EH (cell line): ENCODE measurements at places on chromosomes 4 and X.
A peak's percentile ranks its signal among the peaks of the same experiment; 100 is the strongest.

DNA sequence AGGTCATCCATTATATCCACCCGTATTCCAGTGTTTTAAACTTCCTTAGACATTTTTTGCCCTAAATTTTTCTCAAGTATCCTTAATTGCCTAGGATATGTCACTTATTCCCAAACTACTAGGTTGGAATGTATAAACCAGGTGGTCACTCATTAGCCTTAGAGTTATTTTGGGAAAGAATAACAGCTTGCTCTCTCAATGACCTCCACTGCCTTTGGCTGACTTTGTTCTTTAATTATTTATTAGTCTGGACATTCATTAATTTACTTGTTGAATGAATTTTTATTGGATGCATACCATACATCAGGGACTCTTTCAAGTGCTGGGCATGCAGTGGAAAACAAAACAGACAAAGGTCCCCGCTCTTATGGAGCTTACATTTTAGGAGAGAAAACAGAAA, 609.3 kb upstream of the IGFBP7 start:
- no peak for DNase-seq

- DNase-seq, result no peak
Observed at GRCh38 chr4:138916763-138917162, 98.8 kb upstream of the NOCT start.

DNA sequence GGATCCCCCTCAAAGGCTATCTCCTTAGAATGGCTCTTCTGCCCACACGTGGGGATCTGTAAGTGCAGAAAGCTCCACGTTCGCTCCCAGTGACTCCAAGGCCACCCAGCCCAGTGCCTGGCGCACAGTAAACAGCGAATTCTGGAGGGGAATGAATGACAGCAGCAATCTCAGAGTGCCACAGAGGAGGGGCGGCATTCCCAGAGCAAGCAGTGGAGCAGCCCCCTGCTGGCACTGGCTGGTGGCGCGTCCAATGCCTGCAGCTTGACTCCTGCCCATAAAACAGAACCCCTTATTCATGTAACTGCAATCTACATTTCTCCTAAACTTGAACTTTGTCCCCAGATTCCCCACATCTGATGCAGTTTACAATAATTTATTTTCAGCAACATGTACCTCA, 6.9 kb upstream of the HELT start:
- DNase-seq, result peak; percentile 6

DNA sequence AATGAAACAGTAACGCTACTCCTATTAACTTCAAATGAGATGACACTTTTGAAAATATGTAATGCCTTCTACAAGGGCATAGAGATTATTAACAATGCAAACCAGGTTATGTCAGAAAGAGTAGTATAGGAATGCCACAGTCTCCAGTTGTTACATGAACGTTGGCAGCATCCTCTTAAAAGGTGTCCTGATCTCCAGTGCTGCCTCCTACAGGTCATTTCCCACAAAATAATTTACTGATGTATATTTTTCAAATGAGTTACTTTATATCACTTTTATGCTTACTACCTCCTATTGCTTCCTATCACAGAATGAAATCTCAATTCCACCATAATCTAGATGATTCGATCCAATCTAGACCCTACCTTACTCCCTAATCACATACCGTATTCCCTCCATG, 195.2 kb upstream of the EPHA5 start:
- peak; percentile 6 for DNase-seq

- DNase-seq, result peak; percentile 72
Observed at GRCh38 chr4:1360423-1361283, 13.6 kb downstream of the UVSSA start.

DNA sequence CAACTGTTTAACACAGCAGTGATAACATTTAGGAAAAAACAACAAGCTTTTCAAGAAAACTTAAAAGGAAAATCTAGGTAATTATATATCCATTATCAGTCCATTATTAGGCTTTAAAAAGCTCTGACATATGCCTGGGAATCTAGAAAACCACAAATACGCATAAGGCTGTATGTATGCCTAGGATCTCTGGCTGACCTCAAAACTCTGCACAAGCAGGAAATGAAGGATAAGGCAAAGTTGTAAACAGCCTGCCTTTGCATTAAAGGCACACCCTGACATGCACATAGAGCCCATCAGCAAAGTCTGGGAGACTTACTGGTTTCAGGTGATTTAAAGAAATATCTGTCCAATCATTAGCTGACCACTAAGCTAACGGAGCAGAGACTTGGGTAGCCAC, 14.0 kb downstream of the TIMP1 start:
- peak; percentile 47 for DNase-seq

DNA sequence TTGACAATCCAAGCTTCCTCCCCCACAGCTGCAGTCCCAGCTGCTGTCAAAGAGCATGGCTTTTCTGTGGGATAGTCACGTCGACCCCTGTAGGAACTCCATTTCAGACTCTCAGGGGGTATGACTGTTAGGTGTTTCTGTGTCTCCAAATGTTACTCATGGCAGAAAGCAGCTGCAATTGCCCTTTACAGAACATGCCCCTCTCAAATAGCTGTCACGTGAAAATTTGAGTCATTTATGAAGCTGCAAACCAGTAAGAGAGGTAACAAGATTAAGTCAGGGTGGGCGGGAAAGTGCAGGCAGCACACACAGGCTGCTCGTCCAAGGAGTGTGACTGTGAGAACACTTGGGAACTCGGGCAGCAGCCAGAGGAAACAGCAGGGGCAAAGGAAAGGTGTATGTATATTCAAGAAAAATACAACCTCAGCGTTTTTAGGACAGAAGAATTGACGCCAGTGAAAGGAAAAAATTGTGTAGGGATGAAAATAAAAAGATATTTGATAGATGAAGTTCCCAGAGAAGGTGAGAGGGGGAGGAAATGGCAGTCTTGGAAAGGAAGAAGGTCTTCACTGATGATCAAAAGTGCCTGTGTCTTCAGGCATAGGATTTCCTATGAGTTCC, 66.5 kb upstream of the TMEM184C start:
- peak; percentile 75 for DNase-seq

- DNase-seq, result peak; percentile 78
Observed at GRCh38 chr4:138035781-138036258, 206.3 kb downstream of the SLC7A11 start.

DNA sequence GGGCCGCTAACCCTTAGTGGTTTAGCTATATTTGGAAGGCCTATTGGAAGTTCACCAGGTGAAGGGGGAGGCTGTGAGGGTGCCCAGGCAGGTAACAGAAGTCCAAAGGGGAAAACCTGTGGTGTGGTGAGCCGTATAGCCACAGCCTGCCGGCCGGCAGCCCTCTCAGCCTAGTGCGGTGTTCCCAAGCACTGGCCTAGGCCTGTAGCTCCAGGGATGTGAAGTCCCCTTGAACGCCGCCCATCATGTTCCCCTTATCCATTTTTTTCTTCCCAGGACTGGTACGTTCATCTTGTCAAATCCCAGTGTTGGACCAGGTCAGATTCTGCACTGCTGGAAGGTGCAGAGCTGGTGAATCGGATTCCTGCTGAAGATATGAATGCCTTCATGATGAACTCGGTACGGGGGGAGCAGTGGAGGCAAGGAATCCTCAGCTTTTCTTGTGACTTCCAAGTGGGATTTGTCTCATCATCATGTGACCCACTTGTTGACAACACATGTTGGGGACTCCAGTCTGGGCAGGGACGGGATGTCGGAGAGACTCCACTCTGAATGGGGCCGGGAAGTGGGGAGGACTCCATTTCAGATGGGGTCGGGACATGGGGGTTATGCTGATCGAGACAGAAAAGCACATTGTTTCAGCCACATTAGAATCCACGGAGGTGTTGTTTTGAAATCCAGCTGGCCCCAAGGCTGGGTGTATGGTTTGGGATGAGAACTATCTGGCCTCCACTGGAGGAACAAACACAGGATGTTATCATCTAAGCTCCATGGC, 39.2 kb upstream of the MSANTD1 start:
- DNase-seq, result no peak

DNA sequence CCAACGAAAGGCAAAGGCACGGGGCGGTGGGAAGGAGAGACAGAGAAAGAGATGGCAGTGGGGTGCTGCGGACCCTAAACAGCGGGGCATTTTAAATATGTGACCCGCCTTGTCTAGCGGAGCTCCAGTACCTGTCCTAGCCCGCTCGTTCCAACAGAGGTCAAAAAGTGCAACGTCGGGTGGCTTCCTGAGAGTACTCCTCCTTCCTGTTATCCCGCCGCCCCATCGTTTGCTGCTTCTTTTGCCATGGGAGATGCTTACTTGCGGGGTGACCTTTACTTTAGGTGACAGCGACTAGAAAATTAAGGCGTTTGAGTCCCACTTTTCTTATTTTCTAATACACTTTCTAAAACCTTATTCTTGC, 735 bp downstream of the NRK start:
- no peak for DNase-seq

GRCh38 chr4:55364691-55365344, 18.8 kb downstream of the SRD5A3 start:
- DNase-seq, result no peak

- no peak for DNase-seq
Observed at GRCh38 chrX:40546870-40547269, 33.9 kb upstream of the ATP6AP2 start.

DNA sequence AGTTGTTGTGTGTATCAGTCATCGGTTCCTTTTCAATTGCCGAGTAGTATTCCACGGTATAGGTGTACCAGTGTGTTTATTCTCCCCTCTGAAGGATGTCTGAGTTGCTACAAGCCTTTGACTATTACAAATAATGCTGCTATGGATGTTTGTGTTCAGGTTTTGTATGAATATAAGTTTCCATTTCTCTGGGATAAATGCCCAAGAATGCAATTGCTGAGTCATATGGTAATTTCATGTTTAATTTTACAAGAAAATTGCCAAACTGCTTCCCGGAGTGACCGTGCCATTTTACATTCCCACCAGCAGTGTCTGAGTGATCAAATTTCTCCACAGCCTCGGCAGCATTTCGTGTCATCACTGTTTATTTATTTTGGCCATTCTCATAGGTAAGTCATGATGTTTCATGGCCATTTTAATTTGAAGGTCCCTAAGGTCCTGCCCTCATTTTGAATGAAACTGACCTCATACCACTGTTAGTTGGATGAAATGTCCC, 73.9 kb downstream of the IRF2 start:
- DNase-seq, result peak; percentile 96

- DNase-seq, result no peak
Observed at GRCh38 chr4:127236889-127237288, 395.9 kb upstream of the INTU start.

DNA sequence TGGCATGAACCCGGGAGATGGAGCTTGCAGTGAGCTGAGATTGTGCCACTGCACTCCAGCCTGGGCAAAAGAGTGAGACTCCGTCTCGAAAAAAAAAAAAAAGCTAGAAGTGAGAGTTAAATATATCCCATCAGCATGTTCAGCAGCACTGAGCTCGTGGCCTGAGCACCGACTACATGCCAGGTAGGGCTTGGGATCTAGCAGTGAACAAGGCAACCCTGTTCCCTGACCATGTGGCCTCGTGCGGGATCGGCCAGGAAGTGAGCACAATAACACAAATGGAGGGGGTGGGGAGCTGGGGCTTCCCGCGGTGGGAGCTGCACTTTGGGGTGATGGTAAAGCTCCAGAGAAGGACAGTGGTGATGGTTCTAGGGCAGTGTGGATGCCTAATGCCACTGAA, 193.7 kb upstream of the PSAPL1 start:
- DNase-seq, result no peak

DNA sequence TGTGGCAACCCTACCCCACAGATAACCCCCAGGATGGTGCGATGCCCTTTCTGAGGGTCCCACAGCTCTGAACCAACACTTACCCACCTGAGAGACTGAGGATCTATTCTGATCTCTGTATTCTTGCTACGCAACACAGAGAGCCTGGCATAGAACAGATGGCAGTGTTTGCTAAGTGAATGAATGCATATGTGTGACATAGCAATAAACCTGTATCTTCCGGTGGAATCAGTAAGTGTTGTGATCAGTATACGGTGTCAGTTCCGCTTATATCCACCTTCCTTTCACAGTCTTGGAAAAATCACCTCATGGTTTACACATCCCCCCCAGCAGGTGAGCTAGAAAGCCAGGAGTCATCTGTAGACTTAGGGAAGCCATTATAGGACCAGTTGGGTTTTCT, 5.9 kb upstream of the HSD17B10 start:
- DNase-seq, result no peak

- DNase-seq, result peak; percentile 29
Observed at GRCh38 chr4:142984871-142985585, 138.9 kb upstream of the INPP4B start.

GRCh38 chrX:3585719-3586118, 127.7 kb downstream of the PRKX start:
- no peak for DNase-seq

GRCh38 chrX:40415675-40416074, 165.1 kb upstream of the ATP6AP2 start:
- no peak for DNase-seq

DNA sequence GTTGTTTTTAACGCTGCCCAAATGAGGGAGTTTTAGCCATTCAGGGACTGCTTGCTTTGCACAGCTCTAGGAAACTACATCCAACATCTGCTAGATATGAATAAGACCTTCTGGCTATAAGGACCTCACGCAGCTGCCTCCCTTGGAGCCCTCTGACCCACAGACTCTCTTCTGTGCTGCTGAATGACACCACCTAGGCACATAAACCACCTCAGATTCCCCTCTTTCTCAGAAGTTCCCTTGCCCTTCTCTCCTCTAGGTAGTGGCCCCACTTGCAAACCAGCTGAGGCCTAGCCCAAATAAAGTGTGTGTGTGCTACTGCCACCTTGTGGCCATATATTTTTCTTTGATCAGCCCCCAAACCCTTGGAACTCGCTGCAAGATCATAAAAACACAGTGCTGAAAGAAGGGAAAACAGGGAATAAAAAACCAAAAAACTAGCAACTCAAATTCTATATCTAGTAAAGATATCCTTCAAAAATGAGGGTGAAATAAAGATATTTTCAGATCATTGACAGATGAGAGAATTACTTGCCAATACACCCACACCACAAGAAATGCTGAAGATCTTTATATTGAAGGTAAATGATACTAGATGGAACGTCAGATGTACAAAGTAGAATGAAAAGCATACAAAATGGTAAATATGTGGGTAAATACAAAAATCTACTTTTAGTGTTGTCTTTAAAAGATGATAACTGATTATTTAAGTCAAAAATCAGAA, 265.9 kb downstream of the ADAMTS3 start:
- DNase-seq, result peak; percentile 51

GRCh38 chr4:182280436-182281111, 37.4 kb downstream of the TENM3 start:
- DNase-seq, result peak; percentile 57

- no peak for DNase-seq
Observed at GRCh38 chr4:21387683-21388082, 560.9 kb downstream of the KCNIP4 start.

DNA sequence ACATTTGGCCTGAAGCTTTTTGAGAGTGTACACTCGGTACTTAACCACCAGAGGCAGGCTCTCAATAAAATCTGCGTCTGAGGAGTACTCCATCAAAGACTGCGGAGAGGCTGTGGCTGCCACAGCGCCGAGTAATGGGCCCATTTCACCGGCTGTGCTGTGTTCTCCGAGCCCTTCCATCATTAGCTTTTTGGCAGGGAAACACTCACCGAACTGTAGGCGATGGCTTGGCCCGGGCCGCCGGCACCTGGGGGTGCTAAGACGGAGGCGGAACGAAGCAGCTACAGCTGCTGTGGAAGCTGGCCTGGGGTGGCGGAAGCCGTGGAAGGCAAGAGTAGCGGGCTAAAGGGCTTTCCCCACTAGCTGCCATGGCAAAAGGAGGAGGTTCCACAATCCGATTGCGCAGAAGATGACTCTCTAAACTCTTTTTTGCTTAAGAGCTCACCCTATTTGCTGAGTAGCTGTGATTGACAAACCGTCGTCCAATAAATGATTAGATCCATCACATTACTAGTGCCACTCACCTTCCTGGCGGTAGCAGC, 48.5 kb upstream of the PABPC1L2A start:
- no peak for DNase-seq
